ENCODE measurements at places on chromosomes 1 and 21. TPM values are rescaled to one million over a fixed set of nuclear protein-coding genes. Genes with fewer than 3 reads are reported as not detected.

The TFF2 gene
- total RNA-seq, result 0.47 TPM

The PROK1 gene
- not detected for total RNA-seq

The PCP4 gene
- not detected for total RNA-seq

The SPATA45 gene
- total RNA-seq, result not detected

The TPTE gene
- total RNA-seq, result not detected

The RAVER2 gene
- total RNA-seq, result 2.4 TPM

The SPRR3 gene
- total RNA-seq, result not detected

The ELAVL4 gene
- total RNA-seq, result not detected

The PGM1 gene
- 34.0 TPM for total RNA-seq

The HSD11B1 gene
- not detected for total RNA-seq

The HCRTR1 gene
- not detected for total RNA-seq

The SLC6A9 gene
- 14.6 TPM for total RNA-seq

The RGS1 gene
- not detected for total RNA-seq

The PTGER3 gene
- not detected for total RNA-seq

The KLHDC8A gene
- 0.62 TPM for total RNA-seq

The FMO3 gene
- total RNA-seq, result not detected

The TMEM50B gene
- total RNA-seq, result 12.3 TPM

The EXO5 gene
- total RNA-seq, result 3.5 TPM
